ENCODE measurements at places on chromosomes 7 and 10.

- DNase-seq, result no peak
Measured at GRCh38 chr10:115706026-115706425, 567.0 kb downstream of the GFRA1 start.

GRCh38 chr7:134357486-134357885 is 40.8 kb upstream of the SLC35B4 start:
- no peak for DNase-seq

- no peak for DNase-seq
Measured at GRCh38 chr10:130606001-130606405, 469.8 kb downstream of the GLRX3 start.

DNA sequence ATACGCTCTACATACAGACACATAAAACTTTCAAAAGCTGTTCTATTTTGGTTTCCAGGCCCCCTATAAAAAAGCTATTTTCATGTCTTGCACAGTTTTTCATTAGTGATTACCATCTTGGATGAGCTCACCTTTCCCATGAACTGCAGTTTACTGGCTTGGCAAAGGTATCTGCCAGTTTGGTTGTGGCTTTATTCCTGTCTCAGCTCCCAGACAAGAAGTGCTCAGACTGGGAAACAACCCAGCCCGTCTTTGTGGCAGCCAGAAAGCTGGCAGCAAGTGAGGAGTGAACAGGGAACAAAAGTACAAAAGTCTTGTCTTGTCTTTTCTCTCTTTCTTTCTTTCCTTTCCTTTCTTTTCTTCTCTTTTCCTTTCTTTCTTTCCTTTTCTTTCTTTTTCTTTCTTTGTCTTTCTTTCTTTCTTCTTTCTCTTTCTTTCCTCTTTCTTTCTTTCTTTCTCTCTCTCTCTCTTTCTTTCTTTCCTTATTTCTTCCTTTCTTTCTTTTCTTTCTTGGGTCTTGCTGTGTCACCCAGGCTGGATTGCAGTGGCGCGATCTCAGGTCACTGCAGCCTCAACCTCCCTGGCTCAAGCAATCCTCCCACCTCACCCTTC is 138.8 kb downstream of the CFAP58 start:
- DNase-seq, result no peak

GRCh38 chr10:7766241-7766640 is 21.6 kb downstream of the KIN start:
- DNase-seq, result no peak

DNA sequence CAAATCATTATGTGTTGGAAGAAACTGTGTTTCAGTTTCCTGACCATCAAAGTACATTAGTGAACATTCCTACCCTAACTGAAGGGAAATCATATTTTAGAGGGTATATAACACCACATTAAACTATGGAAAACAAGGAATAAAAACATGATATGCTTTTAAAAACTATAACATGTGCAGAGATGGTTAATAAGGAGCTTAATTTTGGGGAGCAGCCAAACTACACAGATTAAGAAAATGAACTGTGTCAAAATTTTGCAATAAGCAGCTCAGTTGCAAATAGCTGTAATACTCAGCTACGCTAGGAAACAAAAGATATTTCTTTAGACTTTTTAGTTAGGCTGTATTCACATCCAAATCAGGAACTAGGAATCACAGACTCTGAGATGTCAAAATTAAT is 1115.7 kb upstream of the CELF2 start:
- DNase-seq, result no peak

- DNase-seq, result no peak
Measured at GRCh38 chr7:97847791-97848190, 24.4 kb downstream of the ASNS start.

GRCh38 chr10:117364110-117364960 is 10.9 kb downstream of the PDZD8 start:
- no peak for DNase-seq

DNA sequence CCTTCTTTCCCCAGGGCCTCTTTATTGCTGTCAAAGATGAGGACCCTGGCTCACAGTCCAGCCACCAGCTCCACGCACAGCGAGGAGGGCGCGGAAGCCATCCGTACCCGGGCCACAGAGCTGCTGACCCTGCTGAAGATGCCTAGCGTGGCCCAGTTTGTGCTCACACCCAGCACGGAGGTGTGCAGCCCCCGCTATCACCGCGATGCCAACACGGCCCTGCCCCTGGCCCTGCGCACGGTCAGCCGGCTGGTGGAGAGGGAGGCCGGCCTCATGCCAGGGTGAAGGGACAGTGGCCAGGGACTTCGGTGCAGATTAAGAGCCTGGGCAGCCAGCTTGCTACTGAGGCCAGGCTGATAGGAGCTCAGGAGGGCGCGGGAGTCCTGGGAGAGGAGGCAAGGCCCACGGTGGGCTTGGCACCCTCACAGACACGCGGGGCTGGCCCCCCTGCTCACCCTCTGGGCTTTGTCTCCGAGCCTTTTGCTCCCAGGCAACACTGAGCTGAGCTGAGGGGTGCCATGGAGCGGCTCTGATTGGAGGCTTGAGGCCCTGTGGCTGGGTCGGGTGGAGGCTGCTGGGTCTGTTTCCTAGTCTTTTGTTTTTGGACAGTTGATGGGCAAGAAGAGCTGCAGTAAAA is 15.8 kb downstream of the AP5Z1 start:
- DNase-seq, result no peak

DNA sequence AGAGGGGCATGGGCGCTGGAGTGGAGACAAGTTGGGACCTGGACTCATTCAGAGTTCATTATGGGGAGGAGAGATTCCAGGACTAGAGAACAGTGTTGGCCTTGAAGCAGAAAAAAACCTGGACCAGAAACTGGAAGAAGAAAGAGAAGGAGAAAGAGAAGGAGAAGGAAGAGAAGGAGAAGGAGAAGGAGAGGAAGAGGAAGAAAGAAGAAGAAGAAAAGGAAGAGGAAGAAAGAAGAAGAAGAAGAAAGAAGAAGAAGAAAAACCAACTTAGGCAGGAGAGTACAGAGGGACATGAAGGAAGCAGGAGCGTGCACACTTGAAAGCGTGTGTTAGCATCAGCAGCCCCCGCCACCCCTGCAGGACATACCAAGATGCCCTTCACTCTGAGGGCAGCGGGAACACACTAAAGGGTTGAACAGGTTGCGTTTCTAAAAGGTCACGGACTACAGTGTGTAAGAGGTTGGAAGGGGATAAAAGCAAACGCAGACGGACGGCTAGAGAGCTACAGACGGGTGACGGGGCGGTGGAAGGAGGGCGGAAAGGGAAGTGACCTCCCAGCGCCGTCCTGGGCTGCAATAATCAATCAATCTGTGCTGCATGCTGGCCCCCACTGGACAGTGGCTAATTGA is 95.3 kb downstream of the SEC61G start:
- no peak for DNase-seq

- no peak for DNase-seq
Measured at GRCh38 chr7:133662830-133663229, 410.0 kb downstream of the EXOC4 start.

DNA sequence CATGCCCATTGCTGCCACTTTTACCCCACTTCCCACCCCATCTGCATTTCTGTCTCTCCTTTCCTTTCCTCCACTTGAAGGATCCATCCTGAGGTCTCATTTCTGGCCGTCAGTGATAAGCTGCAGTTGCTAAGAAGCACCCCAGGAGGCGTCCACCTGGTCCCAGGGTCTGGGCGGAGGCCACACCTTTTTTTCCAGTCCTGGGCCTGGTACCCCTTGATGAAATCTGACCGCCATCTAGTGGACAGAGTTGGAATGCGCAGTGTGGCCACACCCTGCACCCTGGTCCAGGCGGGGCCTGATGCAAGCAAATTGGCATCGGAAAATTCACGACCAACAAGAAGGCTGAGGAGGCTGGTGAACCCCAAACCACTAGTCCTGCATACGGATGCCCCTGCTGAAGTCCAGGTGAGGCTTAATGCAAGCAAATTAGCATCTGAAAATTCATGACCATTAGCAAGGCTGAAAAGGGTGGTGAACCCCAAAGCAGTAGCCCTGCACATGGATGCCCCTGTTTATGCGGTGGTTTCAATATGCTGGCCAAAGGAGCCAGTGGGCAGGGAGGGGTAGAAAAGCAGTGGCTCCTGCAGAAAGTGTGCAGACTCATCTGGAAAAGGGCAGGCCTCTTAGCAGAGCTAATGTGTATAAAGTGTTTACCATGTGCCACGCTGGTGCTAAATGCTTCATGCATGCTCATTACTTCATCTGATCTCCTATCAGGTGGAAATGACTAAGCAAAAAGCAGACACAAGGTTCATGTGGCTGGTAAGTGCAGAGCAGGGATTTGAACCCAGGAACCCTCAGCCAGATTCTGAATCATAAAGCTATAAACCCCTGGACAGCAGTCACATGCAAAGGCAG is 43.2 kb downstream of the GPAM start:
- peak; percentile 50 for DNase-seq

DNA sequence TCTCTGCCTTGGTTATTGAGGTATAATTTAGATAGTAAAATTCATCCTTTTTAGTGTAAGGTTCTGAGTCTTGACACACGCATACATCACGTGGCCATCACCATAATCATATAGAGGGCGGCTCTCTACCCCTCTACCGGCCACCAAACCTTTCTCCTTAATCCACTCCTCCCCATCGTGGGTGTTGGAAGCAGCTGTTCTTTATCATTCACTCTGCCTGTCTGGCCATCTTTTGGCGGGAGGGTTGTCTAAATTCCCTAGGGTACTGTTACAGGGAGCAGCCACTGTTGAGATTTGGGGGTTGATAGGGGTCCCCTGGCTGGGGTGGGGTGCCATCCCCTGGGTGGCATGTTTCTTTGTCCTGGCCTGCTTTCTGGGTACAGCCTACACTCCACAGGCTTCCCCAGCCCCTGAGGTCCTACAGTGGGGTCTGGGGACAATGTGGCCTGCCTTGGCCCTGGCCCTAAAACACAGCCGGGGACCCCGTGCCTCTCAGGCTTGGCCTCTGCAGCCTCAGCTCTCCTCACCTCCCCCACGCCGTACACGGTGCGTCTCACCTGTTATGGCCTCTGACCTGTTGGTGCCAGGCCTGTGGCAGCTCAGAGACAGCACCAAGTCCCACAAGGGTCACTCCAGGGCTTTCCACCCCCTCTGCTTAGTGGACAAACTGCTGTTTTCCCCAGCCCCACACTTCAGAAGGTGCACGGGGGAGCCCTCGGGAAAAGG is 17.5 kb downstream of the AMZ1 start:
- DNase-seq, result no peak

DNA sequence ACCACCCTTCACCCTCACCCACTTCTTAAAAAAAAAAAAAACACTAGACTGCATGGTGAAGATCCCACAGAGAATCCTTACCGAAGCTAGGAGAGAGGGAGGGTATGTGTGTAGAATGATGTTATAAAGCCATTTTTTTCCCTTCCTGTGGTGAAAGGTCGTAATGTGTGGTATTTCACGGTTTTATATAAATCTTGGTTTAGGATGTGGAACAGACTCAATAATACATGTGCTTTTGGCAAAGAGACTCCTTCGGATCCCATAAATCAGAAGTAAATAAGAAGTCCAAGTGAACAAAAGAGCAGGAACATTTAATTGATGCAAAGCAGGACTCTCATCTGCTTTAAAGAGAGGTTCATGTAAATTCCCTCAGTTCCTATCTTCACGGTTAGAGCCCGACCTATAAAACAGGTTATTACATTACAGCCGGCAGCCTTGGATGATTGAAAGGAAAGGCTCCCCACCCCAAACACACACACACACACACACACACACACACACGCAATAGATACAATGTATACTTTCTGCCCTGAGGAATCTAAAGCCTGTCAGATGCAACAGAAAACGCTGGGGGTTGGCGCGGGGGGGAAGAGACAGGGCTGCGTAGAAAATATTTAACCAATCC is 8.8 kb downstream of the DLX5 start:
- DNase-seq, result no peak

DNA sequence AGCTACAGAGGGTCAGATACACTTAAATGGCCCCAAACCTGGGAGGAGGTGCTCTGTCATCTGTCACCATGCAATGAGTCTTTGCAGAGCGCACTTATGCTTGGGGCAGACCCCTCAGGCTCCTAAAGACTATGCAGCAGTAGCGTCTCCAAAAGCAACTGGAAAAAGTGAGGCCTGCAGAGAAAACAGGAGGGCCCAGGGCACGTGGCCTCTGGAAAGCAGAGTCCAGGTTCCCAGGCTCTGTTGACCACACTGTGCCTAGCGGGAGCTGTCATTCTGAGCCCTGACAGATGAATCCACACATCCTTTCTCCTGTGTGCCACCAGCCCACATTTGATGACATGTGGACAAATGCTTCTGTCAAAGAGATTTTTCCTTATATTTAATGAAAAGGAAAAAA is 66.4 kb downstream of the MINDY4 start:
- DNase-seq, result no peak

GRCh38 chr10:97135464-97135863 is 50.3 kb downstream of the SLIT1 start:
- DNase-seq, result no peak

DNA sequence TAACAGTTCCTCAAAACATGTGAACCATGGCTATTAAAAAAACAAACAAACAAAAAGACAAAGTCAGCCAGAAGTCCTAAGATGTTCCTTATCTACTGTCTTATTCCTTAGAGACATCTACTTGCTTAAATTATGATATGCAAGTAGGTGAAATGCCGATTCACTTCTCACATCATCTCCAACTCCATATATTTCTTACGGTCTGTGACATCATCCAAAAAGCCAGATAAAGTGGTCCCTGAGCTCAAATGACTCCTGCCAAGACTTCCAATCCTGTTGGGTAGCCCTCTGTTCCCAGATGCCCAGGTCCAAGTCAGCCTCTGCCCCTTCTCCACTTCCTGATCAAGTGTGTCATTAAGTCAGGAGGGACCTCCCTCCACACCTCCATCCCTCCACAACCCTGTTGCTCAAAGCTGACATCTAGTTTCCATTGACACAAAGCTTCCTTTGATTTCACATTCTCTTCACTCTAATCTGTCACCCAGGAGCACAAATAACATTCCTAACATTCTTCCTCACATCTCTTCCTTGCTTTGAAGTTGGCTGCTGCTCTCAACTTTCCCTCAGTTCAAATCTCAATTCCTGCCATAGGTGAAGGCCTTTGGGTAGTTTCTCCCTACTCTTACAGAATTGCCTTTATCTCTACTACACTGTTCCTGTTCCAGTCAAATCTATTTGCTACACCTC is 56.1 kb upstream of the PDLIM1 start:
- no peak for DNase-seq

DNA sequence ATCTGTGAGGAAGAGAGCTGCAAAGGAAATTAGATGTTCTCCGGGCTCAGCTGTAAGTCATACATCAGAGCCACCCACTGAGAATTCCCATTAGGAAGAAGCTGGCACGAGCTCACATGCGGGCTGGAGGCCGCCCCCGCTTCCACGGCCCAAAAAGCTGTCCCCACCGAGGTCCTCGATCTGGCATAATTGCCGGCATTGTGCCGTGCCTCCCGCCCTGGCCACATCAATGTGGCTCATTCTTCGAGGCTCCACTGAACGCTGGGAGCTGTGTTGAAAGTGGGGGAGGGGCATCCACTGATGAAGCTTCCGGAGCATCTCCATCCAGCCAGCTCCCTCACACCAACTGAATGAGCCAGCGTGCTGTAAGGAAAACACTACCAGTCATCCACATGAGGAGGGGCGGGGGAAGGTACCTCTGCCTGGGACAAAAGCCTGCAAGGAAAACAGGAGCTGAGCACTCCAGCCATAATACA is 173.1 kb downstream of the PTPRN2 start:
- DNase-seq, result no peak

DNA sequence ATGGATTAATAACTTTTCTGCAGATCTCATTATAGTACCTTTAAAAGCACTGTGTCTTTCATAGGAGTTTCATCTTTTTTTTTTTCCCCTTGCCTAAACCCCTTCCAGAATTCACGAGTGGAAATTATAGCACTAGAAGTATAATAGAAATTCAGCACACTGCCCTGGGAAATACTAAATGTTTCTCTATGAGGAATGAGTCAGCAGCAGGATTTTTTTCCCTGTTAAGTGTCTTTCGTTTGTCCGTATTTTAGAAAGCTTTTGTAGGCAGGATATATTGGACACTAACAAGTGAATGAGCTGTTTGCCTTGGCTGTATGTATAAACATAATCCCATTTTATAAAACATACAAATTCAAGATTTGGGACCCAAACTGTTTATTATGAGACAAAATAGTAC is 105.8 kb downstream of the EXOC4 start:
- DNase-seq, result no peak

All from Panc1 (cell line).